ENCODE measurements at places on chromosomes 3 and 15. TPM values are rescaled to one million over a fixed set of nuclear protein-coding genes. Genes with fewer than 3 reads are reported as not detected.

The P3H2 gene
- total RNA-seq, result 74.4 TPM

- H3K4me3 ChIP-seq, result no peak overlapping the region
- no peak for DNase-seq
- H3K4me1 ChIP-seq, result peaks cover 2% of the 10 kb centered on the region
- no peak overlapping the region for H3K27ac ChIP-seq
Observed at GRCh38 chr3:174436367-174436766, 422.8 kb upstream of the NAALADL2 start.

DNA sequence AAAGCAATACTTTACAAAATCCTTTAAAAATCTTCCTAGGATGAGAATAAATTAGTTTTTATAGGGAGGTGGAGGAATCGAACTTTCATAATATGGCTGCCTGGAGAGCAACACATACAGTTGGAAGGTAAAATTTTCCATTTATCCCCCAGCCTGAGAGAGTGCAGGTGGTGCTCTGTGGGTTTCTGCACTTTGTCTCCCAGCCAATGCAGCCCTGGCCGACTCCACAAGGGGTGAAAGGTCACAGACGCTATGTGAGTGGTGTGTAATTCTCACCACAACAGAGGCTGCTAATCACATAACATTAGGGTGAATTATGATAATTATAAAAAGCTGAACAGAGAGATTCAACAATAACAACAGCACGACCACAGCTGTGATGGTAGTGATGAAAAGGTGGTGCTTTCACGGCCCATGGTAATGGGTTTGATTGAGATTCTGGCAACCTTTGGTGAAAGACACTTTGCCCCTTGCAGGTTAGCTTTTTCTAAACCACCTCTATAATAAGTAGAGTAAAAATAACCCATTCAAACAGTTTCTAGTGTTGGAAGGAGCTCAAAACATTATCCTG, 30.1 kb upstream of the NANOGP8 start:
- peak; percentile 16 for DNase-seq
- no peaks in the 10 kb centered on the region for H3K27me3 ChIP-seq
- no peaks in the 10 kb centered on the region for H3K36me3 ChIP-seq
- no peaks in the 10 kb centered on the region for H3K4me1 ChIP-seq
- no peak overlapping the region for H3K4me3 ChIP-seq

The RPL22L1 gene
- 77.8 TPM for total RNA-seq

GRCh38 chr3:39419742-39420315, 13.3 kb downstream of the RPSA start:
- H3K27ac ChIP-seq, result no peak overlapping the region
- no peaks in the 10 kb centered on the region for H3K36me3 ChIP-seq
- no peaks in the 10 kb centered on the region for H3K4me1 ChIP-seq
- H3K4me3 ChIP-seq, result no peak overlapping the region
- DNase-seq, result no peak

DNA sequence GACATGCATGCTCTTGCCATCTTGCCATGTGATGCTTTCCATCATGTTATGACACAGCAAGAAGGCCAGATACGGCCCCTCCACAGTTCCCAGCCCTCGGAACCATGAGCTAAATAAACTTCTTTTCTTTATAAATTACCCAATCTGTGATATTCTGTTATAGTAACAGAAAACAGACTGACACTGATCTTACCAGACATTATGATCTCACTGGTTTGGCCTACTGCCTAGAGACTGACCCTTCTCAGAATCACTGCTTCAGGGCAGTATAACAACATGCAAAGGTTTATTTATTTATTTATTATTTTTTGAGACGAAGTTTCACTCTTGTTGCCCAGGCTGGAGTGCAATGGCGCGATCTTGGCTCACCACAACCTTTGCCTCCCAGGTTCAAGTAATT, 14.0 kb downstream of the ZNF619 start:
- no peak overlapping the region for H3K27ac ChIP-seq
- no peak overlapping the region for H3K4me3 ChIP-seq
- H3K27me3 ChIP-seq, result no peaks in the 10 kb centered on the region
- peak; percentile 54 for DNase-seq
- peaks cover 17% of the 10 kb centered on the region for H3K36me3 ChIP-seq

GRCh38 chr3:71370467-71370866, 213.1 kb downstream of the FOXP1 start:
- H3K36me3 ChIP-seq, result no peaks in the 10 kb centered on the region
- no peak overlapping the region for H3K27ac ChIP-seq
- no peak for DNase-seq
- no peak overlapping the region for H3K4me3 ChIP-seq

DNA sequence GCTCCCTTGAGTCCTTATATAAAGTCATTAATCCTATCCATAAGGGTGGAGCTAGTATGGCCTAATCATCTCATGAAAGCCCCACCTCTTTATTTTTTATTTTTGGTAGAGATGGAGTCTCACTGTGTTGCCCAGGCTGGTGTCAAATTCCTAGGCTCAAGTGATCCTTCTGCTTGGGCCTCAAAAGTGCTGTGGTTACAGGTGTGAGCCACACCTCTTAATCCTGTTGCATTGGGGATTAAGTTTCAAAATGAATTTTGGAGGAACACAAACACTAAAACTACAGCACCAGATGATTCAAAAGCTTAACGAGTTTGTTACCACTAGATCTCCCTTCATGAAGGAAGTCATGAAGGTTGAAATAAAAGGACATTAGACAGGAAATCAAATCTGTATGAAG, 27.7 kb downstream of the RAB7A start:
- H3K27me3 ChIP-seq, result no peaks in the 10 kb centered on the region
- H3K4me1 ChIP-seq, result peaks cover 4% of the 10 kb centered on the region
- no peak overlapping the region for H3K27ac ChIP-seq
- H3K36me3 ChIP-seq, result 0 out of 2 replicates have a peak, but pooled peaks cover 1% of the 10 kb centered on the region
- no peak overlapping the region for H3K4me3 ChIP-seq

DNA sequence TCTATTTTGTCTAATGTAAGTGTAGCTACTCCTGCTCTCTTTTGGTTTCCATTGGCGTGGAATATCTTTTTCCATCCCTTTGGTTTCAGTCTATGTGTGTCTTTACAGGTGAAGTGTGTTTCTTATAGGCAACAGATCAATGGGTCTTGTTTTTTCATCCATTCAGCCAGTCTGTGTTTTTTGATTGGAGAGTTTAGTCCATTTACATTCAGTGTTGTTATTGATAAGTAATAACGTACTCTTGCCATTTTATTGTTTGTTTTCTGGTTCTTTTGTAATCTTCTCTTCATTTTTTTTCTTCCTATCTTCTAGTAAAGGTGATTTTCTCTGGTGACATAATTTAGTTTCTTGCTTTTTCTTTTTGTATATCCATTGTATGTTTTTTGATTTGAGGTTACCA, 97.1 kb downstream of the GLDN start:
- peaks cover 2% of the 10 kb centered on the region for H3K27me3 ChIP-seq
- H3K36me3 ChIP-seq, result no peaks in the 10 kb centered on the region
- H3K27ac ChIP-seq, result no peak overlapping the region
- no peak overlapping the region for H3K4me3 ChIP-seq
- no peaks in the 10 kb centered on the region for H3K4me1 ChIP-seq
- DNase-seq, result no peak

DNA sequence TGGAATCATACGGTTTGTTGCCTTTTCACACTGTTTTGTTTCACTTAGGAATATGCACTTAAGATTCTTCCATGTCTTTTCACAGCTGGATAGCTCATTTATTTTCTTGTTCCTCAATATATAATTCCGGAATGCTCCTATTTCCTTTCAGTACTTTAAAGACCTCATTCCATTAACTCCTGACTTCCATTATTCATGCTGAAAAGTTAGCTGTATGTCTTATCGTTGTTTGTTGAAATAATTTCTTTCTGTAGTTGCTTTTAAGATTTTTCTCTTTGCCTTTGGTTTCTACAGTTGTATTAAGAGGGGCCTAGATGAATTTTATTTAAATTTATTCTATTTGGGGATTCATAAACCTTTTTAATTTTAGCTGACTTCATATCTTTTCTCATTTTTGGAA, 122.2 kb downstream of the ANXA2 start:
- DNase-seq, result no peak
- H3K4me3 ChIP-seq, result no peak overlapping the region
- no peaks in the 10 kb centered on the region for H3K4me1 ChIP-seq
- no peak overlapping the region for H3K27ac ChIP-seq
- H3K36me3 ChIP-seq, result no peaks in the 10 kb centered on the region

DNA sequence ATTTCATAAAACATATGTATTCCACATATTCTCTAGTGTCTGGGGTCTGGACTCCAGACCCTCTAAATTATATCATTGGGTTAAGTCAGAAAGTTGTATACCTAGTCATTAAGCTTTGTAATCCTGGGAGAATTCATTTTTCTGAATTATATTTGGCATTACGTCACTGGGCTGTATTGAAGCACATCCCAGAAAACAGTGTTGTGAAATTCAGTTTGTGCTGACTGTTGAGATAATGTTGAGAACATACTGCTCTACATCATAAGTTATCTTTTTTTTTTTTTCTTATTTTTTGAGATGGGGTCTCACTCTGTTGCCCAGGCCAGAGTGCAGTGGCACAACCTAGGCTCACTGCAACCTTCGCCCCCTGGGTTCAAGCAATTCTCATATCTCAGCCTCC, 153.1 kb upstream of the STT3B start:
- H3K4me3 ChIP-seq, result no peak overlapping the region
- peaks cover 2% of the 10 kb centered on the region for H3K4me1 ChIP-seq
- H3K27me3 ChIP-seq, result no peaks in the 10 kb centered on the region
- no peak for DNase-seq

- no peak overlapping the region for H3K4me3 ChIP-seq
- H3K4me1 ChIP-seq, result no peaks in the 10 kb centered on the region
- no peak for DNase-seq
- H3K27me3 ChIP-seq, result no peaks in the 10 kb centered on the region
Observed at GRCh38 chr3:138030734-138031280, 20.8 kb downstream of the CLDN18 start.

The ZMYND10 gene
- 1.1 TPM for total RNA-seq

DNA sequence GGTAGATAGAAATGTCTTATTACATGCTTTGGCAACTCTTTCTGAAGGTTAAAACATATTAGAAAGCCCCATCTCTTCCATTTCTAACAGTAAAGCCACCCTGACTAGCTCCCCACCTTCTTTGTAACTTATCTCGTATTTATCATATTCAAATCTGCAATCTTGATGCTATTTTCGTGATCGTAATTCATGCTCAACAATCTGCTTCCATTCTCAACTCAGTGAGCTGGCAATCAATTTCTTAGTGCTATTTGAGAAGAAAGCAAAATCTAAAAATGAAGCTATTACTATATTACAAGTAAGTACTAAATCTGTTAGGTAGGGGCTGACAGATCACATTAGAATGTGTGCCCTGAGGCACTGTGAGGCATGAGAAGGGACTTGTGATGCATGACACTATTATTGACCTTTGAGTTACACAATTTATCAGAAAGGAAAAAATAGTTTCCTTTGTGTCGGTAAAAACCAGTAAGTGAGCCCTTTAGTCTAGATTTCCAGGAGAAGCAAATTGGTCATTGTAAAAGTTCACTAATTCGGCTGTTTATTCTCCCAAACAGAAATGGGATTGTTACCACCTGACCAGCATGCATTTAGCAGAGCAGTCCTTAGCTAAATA, 379.7 kb upstream of the CNTN6 start:
- H3K27me3 ChIP-seq, result no peaks in the 10 kb centered on the region
- no peak for DNase-seq
- no peak overlapping the region for H3K4me3 ChIP-seq
- H3K36me3 ChIP-seq, result no peaks in the 10 kb centered on the region

The CPNE9 gene
- not detected for total RNA-seq

- H3K4me3 ChIP-seq, result no peak overlapping the region
- no peaks in the 10 kb centered on the region for H3K27me3 ChIP-seq
- peaks cover 32% of the 10 kb centered on the region for H3K4me1 ChIP-seq
- no peaks in the 10 kb centered on the region for H3K36me3 ChIP-seq
- H3K27ac ChIP-seq, result peak overlapping the region; percentile 95
Observed at GRCh38 chr3:45125550-45126026, 20.6 kb downstream of the CDCP1 start.

DNA sequence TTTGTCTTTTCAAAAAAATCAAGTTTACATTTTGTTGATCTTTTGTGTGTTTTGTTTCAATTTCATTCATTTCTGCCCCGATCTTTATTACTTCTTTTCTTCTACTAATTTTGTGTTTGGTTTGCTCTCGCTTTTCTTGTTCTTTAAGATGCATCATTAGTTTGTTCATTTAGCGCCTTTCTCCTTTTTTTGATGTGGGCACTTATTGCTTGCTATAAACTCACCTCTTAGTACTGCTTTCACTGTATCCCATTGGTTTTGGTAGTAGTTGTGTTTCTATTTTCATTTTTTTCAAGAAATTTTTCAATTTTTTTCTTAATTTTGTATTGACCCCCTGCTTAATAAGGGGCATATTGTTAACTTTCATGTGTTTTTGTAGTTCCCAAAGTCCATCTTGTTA, 34.4 kb downstream of the PRKCI start:
- H3K4me3 ChIP-seq, result no peak overlapping the region
- H3K27me3 ChIP-seq, result no peaks in the 10 kb centered on the region
- H3K36me3 ChIP-seq, result peaks cover 10% of the 10 kb centered on the region
- DNase-seq, result no peak
- H3K27ac ChIP-seq, result no peak overlapping the region

The ZIC1 gene
- not detected for total RNA-seq

The CCR4 gene
- total RNA-seq, result not detected

The PRR20G gene
- total RNA-seq, result not detected

The MAGEL2 gene
- under 0.01 TPM for total RNA-seq

The PKM gene
- 3,859 TPM for total RNA-seq

The GRK7 gene
- not detected for total RNA-seq

The KCNMB2 gene
- not detected for total RNA-seq

- peaks cover 32% of the 10 kb centered on the region for H3K36me3 ChIP-seq
- no peak overlapping the region for H3K4me3 ChIP-seq
- DNase-seq, result peak; percentile 89
- no peaks in the 10 kb centered on the region for H3K27me3 ChIP-seq
- peak overlapping the region; percentile 61 for H3K27ac ChIP-seq
Observed at GRCh38 chr3:64152086-64152485, 73.2 kb downstream of the PRICKLE2 start.

- H3K27me3 ChIP-seq, result no peaks in the 10 kb centered on the region
- H3K36me3 ChIP-seq, result no peaks in the 10 kb centered on the region
- H3K27ac ChIP-seq, result no peak overlapping the region
Observed at GRCh38 chr3:150324245-150324644, 83.9 kb upstream of the TSC22D2 start.

DNA sequence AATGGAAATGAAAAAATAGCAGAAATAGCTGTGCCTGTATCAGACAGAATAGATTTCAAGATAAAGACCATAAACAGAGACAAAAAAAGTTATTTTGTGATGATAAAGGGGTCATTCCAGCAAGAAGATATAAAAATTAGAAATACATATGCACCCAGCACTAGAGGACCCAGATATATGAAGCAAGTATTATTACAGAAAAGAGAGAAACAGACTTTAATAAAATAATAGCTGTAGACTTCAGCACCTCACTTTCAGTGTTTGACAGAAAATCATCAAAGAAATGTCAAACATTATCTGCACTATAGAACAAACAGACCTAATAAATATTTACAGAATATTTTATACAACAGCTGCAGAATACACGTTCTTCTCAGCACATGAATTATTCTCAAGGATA, 783.7 kb downstream of the PLOD2 start:
- H3K4me1 ChIP-seq, result no peaks in the 10 kb centered on the region
- DNase-seq, result no peak
- no peaks in the 10 kb centered on the region for H3K36me3 ChIP-seq
- no peak overlapping the region for H3K4me3 ChIP-seq
- no peaks in the 10 kb centered on the region for H3K27me3 ChIP-seq

The CLEC3B gene
- 1.9 TPM for total RNA-seq

The SCG5 gene
- 8.3 TPM for total RNA-seq

The MFN1 gene
- total RNA-seq, result 40.3 TPM

The SHISA5 gene
- total RNA-seq, result 88.6 TPM

GRCh38 chr3:177491296-177492032, 294.2 kb upstream of the TBL1XR1 start:
- no peaks in the 10 kb centered on the region for H3K4me1 ChIP-seq
- DNase-seq, result peak; percentile 41
- H3K27me3 ChIP-seq, result no peaks in the 10 kb centered on the region
- no peak overlapping the region for H3K4me3 ChIP-seq
- no peak overlapping the region for H3K27ac ChIP-seq
- no peaks in the 10 kb centered on the region for H3K36me3 ChIP-seq

The CPLX3 gene
- not detected for total RNA-seq
